ENCODE measurements at places on chromosomes 12 and 14.

DNA sequence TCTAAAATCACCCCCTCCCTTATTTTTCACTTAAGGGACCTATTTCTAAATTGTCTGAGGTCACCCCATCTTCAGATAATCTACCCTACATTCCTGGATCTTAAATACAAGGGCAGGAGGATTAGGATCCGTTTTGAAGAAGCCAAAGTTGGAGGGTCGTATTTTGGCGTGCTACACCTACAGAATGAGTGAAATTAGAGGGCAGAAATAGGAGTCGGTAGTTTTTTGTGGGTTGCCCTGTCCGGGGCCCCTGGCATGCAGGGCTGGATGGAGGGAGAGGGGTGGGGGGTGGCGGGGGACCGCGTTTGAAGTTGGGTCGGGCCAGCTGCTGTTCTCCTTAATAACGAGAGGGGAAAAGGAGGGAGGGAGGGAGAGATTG, 300 bp upstream of the CCND2 start:
- no peak for DNase-seq

- DNase-seq, result no peak
Observed at GRCh38 chr14:39322807-39323206, 89.1 kb downstream of the MIA2 start.

GRCh38 chr12:29771786-29772185, 12.0 kb downstream of the TMTC1 start:
- no peak for DNase-seq

DNA sequence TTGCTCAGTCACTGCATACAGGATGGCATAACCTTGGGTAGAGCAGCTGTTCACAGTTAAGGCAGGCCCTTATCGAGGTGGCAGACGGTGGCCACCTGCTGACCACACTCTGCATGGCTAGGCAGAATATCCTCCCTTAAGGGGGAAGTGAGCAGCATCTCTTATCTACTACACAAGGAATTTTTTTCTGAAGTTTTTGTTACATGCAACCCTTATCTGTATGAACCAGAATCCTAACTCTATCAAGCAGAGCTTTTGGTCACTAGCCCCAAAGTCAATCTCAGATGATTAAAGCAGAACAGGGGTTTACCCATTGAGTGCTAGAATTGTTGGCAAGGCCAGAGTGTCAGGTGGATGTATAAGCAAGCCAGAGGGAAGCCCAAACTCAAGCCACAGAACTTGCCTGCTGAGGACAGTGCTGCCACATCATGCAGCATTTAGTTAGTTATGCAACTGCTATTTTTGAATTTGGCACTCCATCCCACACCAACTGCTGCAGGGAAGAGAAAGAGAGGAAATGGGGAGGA, 192.8 kb downstream of the TBX5 start:
- DNase-seq, result no peak

- no peak for DNase-seq
Observed at GRCh38 chr14:86055512-86056075, 525.6 kb downstream of the FLRT2 start.

GRCh38 chr12:124750787-124751471, 112.7 kb downstream of the SCARB1 start:
- no peak for DNase-seq

GRCh38 chr14:105337433-105337832, 22.9 kb downstream of the PACS2 start:
- no peak for DNase-seq

DNA sequence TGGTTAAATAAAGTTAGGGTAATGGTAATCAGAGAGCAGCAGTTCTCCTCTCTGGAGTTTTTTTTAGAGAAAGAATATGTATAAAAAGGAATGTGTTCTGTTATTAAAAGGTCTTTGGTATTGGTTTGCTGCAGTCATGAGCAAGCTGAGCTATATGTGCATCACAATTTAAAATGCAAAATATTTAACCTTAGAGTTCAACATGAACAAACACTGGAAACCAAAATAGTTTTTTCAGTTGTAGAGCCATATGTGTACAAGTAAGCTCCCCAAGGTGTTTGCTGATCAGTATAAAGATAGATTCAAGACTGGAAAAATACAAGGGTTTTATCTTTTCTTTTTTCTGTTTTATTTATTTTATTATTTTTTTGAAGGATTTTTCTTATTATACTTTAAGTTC, 245.0 kb downstream of the NUBPL start:
- no peak for DNase-seq

DNA sequence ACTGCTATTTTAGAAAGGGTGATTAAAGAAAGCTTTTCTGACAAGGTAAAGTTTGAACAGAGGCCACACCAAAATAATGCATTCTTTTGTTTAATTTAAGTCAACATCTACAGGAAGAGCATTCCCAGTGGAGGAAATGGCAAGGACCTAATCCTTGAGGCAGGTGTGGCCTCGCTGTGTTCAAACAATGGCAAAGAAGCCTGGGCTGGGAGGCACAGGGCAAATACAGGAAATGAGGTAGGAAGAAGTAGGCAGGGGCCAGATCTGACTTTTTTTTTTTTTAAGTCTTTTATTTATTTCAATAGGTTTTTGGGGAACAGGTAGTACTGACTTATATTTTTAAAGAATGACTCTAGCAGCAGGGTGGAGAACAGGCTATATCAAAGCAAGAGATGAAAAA, 53.5 kb downstream of the ARMH4 start:
- no peak for DNase-seq

- DNase-seq, result peak; percentile 47
Observed at GRCh38 chr12:113149361-113150150, at the start of gene CFAP73. Gene CFAP73 (plus strand): TSS chr12:113149724. CDS start chr12:113149858, 134 bp downstream.

GRCh38 chr12:55847603-55848291, 5.0 kb upstream of the MMP19 start:
- peak; percentile 22 for DNase-seq

DNA sequence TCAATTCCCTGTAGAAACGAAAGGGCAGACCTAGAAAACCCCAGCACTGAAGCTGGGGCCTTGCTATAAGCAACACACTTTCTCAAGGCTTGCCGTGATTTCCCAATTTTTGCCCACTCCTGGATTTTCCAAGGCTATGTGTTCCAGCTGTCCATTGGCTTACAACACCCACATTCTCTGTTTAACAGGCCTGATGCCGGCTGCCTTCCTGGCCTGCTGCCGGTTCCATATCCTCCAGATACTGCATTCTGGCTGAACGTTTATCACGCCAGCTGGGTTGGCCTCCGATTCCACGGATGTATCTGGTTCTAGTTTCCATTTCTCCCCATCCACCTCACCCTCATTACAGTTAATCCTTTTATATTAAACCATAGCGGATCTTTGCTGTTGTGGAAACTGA, 2.0 kb upstream of the PCNX1 start:
- no peak for DNase-seq

DNA sequence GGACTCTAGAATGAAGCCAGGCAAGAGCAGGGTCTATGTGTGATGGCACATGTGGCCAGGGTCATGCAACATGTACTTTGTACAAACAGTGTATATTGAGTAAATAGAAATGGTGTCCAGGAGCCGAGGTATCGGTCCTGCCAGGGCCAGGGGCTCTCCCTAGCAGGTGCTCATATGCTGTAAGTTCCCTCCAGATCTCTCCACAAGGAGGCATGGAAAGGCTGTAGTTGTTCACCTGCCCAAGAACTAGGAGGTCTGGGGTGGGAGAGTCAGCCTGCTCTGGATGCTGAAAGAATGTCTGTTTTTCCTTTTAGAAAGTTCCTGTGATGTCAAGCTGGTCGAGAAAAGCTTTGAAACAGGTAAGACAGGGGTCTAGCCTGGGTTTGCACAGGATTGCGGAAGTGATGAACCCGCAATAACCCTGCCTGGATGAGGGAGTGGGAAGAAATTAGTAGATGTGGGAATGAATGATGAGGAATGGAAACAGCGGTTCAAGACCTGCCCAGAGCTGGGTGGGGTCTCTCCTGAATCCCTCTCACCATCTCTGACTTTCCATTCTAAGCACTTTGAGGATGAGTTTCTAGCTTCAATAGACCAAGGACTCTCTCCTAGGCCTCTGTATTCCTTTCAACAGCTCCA, 39.6 kb downstream of the DAD1 start:
- DNase-seq, result no peak

- DNase-seq, result no peak
Observed at GRCh38 chr12:3885277-3886094, 12.3 kb upstream of the PARP11 start.

DNA sequence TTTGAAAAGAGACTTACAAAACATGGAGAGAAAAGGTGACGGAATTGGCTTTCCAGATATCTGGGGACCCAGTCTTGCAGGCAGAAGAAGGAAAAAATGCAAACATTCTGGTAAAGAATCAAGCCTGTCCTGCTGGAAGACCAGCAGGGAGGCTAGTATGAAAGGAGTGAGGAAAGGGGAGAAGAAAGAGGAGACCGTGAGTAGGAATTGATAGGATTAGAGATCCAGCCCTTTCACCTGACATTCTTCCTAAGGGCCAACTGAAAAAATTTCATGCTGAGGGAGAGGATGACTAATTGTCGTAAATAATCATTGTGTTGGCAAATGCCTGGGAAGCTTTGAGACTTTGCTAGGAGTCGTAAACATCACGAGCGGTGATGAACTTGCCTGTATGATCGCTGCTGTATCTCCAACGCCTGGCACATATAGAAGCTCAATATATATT, 12.1 kb downstream of the BHLHE41 start:
- no peak for DNase-seq

- no peak for DNase-seq
Observed at GRCh38 chr12:50344775-50345174, 51.6 kb downstream of the FAM186A start.

GRCh38 chr12:88952562-88952942, 372.3 kb upstream of the KITLG start:
- no peak for DNase-seq

DNA sequence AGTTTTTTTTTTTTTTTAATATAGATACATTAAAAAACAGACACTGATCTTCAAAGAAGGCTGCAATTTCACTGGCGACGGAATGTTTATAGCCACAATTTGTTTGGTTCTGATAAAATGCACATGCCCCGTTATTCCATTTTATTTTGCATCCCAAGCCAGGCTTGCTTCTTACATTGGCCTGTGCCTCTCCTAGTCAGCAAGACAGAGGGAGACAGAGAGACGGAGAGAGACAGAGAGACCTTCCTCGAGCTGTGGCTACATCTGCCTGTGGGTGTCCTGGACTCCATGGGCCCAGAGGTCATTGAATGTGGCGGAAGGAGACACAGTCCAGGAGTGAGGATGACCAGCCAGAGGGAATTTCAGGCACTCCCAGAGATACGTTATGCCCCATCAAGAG, 926.6 kb downstream of the VRK1 start:
- no peak for DNase-seq

DNA sequence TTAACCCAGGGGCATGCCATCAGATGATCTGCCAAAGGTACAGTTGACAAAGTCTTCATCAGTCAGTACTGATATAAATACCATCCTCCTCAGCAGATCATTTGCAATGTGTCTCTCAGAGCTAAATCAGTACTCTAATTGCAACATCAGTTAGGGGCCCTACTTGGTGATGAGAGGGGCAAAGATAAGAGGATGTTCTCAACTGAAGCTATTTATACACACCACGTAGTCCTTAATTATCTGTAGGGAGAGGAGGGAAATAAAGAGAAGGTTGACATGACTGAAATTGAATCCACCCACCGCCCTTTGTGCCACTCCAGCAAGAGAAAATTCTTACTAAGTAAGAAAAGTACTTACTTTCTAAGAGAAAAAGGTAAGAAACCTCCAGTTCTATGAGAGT, 157.8 kb upstream of the NUDT4 start:
- no peak for DNase-seq

GRCh38 chr14:95300697-95301526, 18.8 kb downstream of the CLMN start:
- no peak for DNase-seq

DNA sequence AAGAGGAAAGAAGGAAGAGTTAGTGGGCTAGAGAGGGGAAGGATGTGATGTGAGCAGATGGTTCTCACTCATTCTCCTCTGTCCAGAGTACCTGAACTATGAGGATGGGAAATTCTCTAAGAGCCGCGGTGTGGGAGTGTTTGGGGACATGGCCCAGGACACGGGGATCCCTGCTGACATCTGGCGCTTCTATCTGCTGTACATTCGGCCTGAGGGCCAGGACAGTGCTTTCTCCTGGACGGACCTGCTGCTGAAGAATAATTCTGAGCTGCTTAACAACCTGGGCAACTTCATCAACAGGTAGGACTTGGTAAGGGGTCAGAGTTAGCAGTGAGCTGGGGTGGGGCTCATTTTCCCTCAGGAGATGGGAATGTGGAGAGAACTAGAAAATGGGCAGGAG, 7.6 kb downstream of the DDIT3 start:
- DNase-seq, result no peak

DNA sequence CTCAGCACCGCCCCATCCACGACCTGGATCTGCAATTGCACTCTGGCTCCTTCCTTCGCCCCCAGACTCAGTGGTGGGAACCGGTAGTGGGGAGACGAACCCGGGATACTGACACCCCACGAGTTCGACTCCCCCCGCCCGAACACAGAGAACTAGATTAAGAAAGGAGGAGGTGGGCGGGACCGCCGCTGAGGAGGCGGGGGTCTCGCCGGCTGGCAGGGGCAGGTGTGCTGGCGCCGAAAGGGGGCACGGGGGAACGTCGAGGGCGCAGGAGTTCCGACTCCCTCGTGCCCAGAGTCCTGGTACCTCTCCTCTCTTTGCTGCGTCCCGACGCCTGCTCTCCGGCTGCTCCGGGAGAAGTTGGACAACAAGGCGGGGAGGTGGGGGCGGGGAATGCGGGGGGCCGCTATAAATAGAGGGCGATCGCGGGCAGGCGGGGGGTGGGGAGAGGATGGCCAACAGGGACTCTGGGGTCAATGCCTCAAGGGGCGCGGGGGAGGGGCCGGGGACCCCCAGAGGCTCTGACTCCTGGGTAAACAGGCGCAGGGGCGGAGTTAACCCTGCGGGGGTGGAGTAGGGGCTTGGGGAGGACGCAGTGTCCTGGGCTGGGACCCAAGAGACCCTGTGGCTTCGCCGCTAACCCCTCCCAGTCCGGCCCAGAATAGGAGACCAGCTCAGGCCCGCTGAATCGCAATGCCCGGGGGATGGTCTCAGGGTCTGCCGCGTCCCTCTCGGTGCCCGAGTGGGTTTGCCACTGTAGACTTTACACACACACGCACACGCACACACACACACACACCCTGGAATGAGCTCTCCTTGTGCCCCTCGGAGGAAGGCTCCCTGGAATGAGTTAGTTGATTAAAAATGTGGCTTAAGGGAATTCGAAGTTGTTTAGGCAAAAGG, 761 bp upstream of the NDRG2 start:
- DNase-seq, result no peak

GRCh38 chr12:39692258-39692853, 72.8 kb upstream of the ABCD2 start:
- no peak for DNase-seq

- DNase-seq, result no peak
Observed at GRCh38 chr12:6539314-6539682, 5.0 kb downstream of the GAPDH start.

GRCh38 chr12:52183971-52184370, 7.8 kb downstream of the KRT80 start:
- no peak for DNase-seq
